ENCODE measurements at places on chromosomes 2 and 18. TPM values are rescaled to one million over a fixed set of nuclear protein-coding genes. Genes with fewer than 3 reads are reported as not detected.

Gene MSTN
- 0.07 TPM for total RNA-seq

Gene VAMP5
- 68.7 TPM for total RNA-seq

Gene GAREM1
- 0.15 TPM for total RNA-seq

Gene PXDN
- 2.5 TPM for total RNA-seq

Gene EML6
- 0.54 TPM for total RNA-seq

Gene SP140L
- total RNA-seq: 114 TPM

Gene UGT1A8
- not detected for total RNA-seq

Gene ASB18
- total RNA-seq: not detected

Measured in T-helper 1 cell treated with Interleukin-12 subunit alpha and Interleukin-12 subunit beta and Interleukin-4 antibody, amounts not matched to agents 30 ng/mL and 1 ng/mL, for 36 hours (primary cell).